ENCODE measurements at places on chromosomes 3 and 15. TPM values are rescaled to one million over a fixed set of nuclear protein-coding genes. Genes with fewer than 3 reads are reported as not detected.

The FANCD2OS gene
- not detected for total RNA-seq

DNA sequence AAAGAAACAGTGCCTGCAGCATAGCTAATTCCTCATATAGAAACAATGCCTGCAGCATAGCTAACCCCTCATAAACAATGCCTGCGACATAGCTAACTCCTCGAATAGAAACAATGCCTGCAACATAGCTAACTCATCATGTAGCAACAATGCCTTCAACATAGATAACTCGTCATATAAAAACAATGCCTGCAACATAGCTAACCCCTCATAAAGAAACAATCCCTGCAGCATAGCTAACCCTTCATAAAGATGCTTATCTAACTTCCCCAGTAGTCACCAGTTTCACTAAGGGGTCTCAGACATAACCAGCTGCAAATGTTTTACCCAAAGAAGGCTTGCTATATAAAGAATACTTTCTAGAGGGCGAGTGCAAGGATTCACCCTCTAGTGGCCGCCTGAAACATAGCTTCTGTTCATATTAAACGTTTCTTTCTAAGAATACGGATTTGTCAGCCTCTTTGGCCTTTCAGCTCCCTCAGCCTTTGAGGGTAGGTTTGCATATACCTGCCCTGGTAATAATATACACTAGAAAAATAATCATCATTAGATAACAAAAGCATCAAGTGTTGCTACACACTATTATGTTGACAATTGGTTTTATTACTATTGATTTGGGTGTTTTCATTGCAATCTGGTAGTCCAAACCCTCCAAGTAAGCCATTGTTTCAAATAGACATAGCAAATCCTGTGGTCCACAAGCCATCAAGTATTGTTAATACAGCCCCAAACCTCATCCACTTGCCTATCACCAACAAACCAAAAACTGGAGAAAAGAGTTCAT lies 44.4 kb upstream of the FAN1 start:
- H3K36me3 ChIP-seq = peaks cover 2% of the 10 kb centered on the region
- H3K27ac ChIP-seq = no peak overlapping the region

DNA sequence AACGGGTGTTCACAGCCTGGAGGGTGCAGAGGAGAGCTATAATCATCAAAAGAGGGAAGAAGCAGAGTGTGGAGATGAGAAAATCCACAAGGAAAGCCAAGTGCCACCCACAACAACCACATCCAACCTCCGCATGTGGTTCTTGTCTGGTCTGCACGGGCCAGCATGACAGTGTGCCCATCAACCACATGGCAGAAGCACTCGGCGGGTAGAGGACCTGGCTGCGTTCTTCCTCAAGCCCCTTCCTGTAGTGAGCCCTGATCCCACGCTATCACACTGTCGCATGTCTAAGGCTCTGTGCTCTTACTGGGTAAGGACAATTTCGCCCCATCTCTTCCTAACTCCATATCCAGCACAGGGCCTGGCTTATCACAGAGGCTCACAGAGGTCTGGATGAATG lies 41.9 kb downstream of the PTPN23 start:
- no peak overlapping the region for H3K4me3 ChIP-seq
- no peaks in the 10 kb centered on the region for H3K27me3 ChIP-seq
- H3K4me1 ChIP-seq = peaks cover 13% of the 10 kb centered on the region
- peaks cover 4% of the 10 kb centered on the region for H3K36me3 ChIP-seq
- H3K27ac ChIP-seq = peak overlapping the region; percentile 61

DNA sequence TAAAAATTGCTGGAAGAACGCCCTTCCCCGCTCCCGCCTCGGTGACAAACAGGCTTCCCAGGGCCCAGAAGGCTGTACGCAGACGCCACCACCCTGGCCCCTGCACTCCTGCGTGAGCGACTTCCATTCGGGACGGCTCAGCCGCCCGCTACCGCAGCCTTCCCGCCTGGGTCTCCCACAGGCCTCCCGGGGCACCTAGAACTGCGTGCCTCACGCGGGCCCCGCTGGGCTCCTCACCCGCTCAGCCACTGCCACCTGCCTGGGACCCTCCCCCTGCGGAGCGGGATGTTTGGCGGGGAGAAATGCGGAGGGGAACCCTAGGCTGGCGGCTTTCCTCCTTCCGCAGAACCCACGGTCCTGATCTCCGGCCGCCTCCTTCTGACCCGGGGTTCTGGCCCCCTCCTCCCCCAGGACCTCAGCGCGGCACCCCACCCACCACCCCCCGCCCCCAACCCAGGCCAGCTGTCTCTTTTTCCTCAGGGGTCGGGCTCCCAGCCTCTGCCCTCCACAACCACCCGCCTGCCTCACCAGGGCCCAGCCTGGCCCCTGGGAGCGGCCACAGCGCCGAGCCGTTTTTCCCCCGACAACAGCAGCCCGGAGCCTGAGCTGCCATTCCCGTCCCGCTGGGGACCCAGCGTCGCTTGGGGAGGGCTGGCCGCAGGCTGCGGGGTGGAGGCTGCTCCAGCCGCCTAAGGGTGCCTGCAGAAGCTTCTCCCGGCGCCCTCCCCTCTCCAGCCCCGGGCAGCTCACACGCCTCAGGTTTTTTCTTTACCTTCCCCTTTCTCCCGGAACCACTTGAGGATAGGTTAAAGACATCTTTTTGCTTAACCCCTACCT lies 27.6 kb upstream of the RAB7A start:
- no peaks in the 10 kb centered on the region for H3K36me3 ChIP-seq
- peak; percentile 21 for DNase-seq
- no peaks in the 10 kb centered on the region for H3K4me1 ChIP-seq
- peak overlapping the region; percentile 77 for H3K4me3 ChIP-seq
- H3K27ac ChIP-seq = no peak overlapping the region
- no peaks in the 10 kb centered on the region for H3K27me3 ChIP-seq

The IQCF5 gene
- not detected for total RNA-seq

The RARB gene
- not detected for total RNA-seq

- H3K4me1 ChIP-seq = peaks cover 89% of the 10 kb centered on the region
- no peak overlapping the region for H3K4me3 ChIP-seq
Observed at GRCh38 chr3:183538486-183538885, 17.0 kb downstream of the KLHL6 start.

DNA sequence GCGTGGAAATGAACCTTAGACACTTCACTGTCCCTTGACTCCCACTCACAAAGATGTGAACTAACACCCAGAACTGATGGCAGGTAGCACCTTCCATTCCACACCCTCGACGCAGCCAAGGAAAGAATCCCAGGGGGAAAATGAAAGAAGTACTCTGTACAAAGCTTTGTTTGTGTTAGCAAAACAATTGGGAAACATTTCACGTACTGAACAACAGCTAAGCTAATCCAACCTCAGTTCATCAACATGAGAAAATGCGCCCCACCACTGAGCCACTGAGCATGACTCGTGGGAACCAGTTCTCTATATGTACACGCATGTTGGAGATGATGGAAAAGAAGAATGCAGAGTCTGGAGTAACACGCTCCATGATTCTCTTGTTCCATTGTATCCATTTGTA lies 32.0 kb downstream of the CORO2B start:
- peaks cover 8% of the 10 kb centered on the region for H3K27me3 ChIP-seq
- no peaks in the 10 kb centered on the region for H3K36me3 ChIP-seq
- H3K27ac ChIP-seq = no peak overlapping the region
- H3K4me3 ChIP-seq = no peak overlapping the region

- H3K27ac ChIP-seq = no peak overlapping the region
- H3K4me1 ChIP-seq = no peaks in the 10 kb centered on the region
- DNase-seq = no peak
- H3K36me3 ChIP-seq = peaks cover 2% of the 10 kb centered on the region
- H3K27me3 ChIP-seq = no peaks in the 10 kb centered on the region
- no peak overlapping the region for H3K4me3 ChIP-seq
Observed at GRCh38 chr3:33141006-33141405, 27.2 kb downstream of the CRTAP start.

The LIPH gene
- 0.19 TPM for total RNA-seq

The SCN10A gene
- not detected for total RNA-seq

The HES1 gene
- total RNA-seq = 0.91 TPM

All from activated T-cell treated with anti-CD3 and anti-CD28 coated beads, Interleukin-2, amount 50 U/mL, for 72 hours (primary cell).